ENCODE measurements at places on chromosomes 6 and 20.
A peak's percentile ranks its signal among the peaks of the same experiment; 100 is the strongest.

DNA sequence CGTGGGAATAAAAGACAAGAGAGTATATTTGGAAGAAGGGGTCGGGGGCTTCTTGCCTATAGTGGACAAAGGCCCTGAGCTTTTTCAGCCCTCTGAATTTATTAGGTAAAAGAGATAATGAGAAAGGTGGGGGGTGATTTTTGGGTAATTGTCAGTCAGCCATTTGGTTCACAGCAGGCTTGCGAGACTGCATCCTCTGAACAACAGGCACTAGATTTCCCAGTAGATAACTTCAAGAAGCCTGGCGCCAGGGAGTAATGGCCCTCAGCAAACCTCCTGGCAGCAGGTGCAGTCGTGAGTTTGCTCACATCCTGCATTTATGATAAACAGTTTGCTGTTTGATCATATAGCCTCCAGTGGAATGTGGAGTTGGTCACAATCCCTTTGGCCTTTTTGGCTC lies 609.0 kb downstream of the DHX35 start:
- no peak for DNase-seq

DNA sequence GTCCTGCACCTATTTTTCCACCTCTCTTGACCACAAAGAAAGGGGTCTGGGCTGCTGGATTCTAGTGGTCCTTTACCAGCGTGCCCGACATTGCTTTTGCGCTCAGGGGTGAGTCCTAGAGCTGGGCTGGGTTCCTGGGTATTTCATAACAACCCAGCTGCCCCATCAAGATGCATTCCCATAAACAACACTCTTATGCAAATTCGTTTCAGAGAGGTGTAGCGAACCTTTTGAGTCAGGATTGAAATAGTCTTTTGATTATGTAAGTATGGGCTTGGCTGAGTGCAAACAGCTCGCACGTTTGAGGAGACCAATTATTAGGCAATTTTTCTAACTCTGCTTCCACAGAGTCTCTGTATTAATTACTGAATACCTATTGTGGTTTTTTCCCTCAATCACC lies 13.7 kb downstream of the ACOT13 start:
- DNase-seq: no peak

GRCh38 chr6:46269447-46270229 lies 98.9 kb upstream of the ENPP5 start:
- DNase-seq: no peak

- DNase-seq: peak; percentile 11
Observed at GRCh38 chr6:54907355-54907754, 60.8 kb downstream of the FAM83B start.

DNA sequence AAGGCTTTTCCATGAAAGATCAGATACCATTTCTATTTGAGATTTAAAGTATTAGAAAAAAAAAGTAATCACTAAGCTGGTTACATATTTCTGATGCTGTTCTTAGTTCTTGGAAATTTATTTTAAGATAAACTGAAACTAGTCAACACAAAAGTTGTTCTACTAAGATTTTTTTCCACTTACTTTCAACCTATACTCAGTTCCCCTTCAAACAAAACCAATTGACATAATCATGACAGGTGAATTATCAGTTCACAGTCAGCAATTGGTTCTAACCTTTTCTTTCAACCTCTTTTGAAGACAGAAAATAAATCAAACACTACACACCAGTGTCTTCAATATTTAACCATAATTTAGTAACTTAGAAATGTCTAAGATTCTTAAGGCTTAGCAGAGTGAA lies 228.7 kb downstream of the KHDRBS2 start:
- DNase-seq: no peak

- no peak for DNase-seq
Observed at GRCh38 chr6:110534731-110535492, 58.5 kb upstream of the SLC22A16 start.

DNA sequence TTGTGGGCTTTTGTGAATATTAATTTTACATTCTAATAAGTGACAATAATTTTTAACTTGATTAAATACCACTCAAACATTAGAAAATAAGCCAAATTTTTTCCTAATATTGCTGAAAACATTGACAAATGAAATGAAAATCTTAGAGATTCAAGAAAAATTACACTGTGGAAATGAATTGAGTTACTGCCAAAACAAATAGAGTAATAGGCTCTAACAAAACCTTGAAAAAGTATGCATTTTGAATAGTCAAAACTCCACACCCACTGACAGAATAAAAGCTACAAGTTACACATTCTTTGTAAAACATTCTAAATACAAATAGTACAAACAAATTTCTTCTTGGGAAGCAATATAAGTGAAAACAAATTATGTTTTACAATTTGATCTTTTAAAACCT lies 5.9 kb downstream of the TBX18 start:
- no peak for DNase-seq
